Fibroblast of the aortic adventitia (primary cell): ENCODE measurements at places on chromosomes 5 and 9. TPM values are rescaled to one million over a fixed set of nuclear protein-coding genes. Genes with fewer than 3 reads are reported as not detected.

Gene S100Z
- total RNA-seq: not detected in 2 replicates

Gene PCDHGA1
- 0.90 and 1.4 TPM in 2 replicates for total RNA-seq

Gene ZBED3
- 0.90 and 23.0 TPM in 2 replicates for total RNA-seq

Gene IQGAP2
- 1.2 and 2.5 TPM in 2 replicates for total RNA-seq

Gene EMB
- total RNA-seq: 0.16 and 13.2 TPM in 2 replicates

Gene CCL28
- total RNA-seq: 5.1 and 5.6 TPM in 2 replicates

Gene MCC
- total RNA-seq: 58.6 and 62.4 TPM in 2 replicates

Gene TMEM8B
- 1.9 and 2.8 TPM in 2 replicates for total RNA-seq

Gene SPATA6L
- 0.25 and 1.2 TPM in 2 replicates for total RNA-seq

Gene SPINK13
- total RNA-seq: not detected in 2 replicates

Gene PCDHB8
- 0.16 and 0.27 TPM in 2 replicates for total RNA-seq

Gene TERT
- total RNA-seq: not detected in 2 replicates

Gene DCTN4
- total RNA-seq: 38.5 and 73.9 TPM in 2 replicates

Gene ADAMTS6
- 40.8 and 64.9 TPM in 2 replicates for total RNA-seq

Gene DIRAS2
- 1.6 TPM in 1 of 2 replicates, not detected in the other for total RNA-seq

Gene PCDHAC2
- 0.57 TPM in 1 of 2 replicates, not detected in the other for total RNA-seq

Gene PCDHA4
- 0.09 and 1.1 TPM in 2 replicates for total RNA-seq

Gene TXN
- total RNA-seq: 316 and 708 TPM in 2 replicates

Gene TAF1L
- total RNA-seq: not detected in 2 replicates

Gene SH3PXD2B
- 25.3 and 46.7 TPM in 2 replicates for total RNA-seq

Gene FBXL7
- 12.4 and 12.6 TPM in 2 replicates for total RNA-seq

Gene GPR21
- total RNA-seq: 1.9 TPM in 1 of 2 replicates, not detected in the other
